ENCODE measurements at places on chromosomes 1 and 21. TPM values are rescaled to one million over a fixed set of nuclear protein-coding genes. Genes with fewer than 3 reads are reported as not detected.

CHIT1 gene
- not detected for total RNA-seq

- no peak for DNase-seq
These were observed 586 bp downstream of the COL24A1 start for GRCh38 chr1:86155807-86156565.

GRCh38 chr1:27542463-27543273 is 52.7 kb upstream of the WASF2 start:
- peak; percentile 58 for DNase-seq

PROK1 gene
- total RNA-seq: not detected

DNA sequence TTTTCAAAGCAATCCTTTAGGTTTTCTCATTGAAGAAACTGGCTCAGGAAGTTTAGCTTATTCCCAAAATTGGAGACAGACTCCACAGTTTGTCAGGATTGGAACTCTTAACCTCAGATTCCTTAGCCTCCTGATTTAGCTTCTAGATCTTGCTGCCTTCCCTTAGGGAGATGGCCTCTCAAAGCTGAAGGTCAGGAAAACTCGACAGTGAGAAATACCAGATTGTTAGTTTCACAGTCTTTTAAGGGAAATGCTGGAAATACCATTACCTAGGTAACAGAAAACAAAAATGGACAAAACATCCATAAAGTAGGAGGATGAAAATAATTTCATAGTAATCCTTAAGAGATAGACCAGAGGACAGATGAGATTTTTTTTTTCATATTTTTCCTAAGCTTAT is 7.8 kb downstream of the RASAL2 start:
- DNase-seq: no peak

GRCh38 chr1:62288224-62288623 is 31.0 kb downstream of the KANK4 start:
- no peak for DNase-seq
